Smooth muscle cell of the brain vasculature (primary cell): ENCODE measurements at places on chromosomes 6 and 20.

DNA sequence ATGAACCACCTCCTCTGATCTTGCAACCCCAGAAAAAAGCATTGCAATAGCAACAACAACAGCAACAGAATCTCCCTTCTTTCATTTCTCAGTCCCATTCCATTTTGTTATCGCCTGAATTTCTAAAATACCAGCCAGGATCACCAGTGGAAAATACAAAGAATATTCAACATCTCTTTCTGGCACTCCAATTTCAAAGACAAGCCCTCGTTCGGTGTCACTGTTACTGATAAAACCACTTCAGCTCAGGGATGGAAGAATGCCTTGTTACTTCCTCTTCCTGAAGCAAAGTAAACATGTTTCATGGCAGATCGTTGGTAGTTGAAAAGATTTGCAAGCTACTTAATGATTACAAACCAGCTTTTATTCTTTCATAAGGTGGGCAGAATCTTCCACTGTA, 94.0 kb upstream of the SPTLC3 start:
- DNase-seq: no peak

- DNase-seq: peak; percentile 29
These were observed 184.7 kb downstream of the CDH4 start for GRCh38 chr20:61436667-61437279.

- DNase-seq: no peak
These were observed 26.5 kb downstream of the SULF2 start for GRCh38 chr20:47758517-47759450.

DNA sequence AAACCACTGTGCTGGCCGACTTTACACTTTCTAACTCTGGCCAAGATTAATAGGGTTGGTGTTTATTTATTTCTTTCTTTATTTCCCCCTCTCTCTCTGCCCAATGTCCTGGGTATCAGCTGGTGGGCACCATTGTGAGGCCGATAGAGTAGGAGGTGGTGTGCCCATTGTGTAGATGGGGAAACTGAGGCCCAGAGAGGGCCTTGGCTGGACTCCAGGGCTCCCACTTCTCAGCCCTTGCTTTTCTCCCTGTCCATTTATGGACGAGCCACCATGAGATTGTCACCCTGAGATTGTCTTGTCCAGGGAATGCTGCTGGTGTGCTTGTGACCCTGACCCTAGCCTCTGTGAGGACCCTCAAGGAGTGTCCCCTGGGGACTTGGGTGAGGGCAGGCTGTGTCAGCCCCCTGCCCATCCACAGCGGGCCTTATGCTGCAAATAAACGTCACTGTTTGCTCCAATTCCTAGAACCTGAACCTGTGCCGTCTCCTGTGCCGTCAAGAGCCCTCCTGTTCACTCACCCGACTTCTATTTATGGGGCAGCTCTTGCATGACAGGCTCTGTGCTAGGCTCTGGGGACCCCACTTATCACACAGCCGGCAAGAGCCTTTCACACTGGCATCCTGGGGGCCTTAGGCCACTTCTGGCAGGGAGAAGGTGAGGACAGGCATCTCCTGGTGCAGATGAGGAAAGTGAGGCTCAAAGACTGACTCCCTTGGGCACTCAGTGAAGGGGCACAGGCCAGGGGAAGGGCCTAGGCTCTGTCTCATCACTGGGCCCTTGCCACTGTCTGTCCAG, 24.8 kb downstream of the SUN5 start:
- DNase-seq: no peak

- no peak for DNase-seq
These were observed 28.9 kb downstream of the STMND1 start for GRCh38 chr6:17130786-17131185.

DNA sequence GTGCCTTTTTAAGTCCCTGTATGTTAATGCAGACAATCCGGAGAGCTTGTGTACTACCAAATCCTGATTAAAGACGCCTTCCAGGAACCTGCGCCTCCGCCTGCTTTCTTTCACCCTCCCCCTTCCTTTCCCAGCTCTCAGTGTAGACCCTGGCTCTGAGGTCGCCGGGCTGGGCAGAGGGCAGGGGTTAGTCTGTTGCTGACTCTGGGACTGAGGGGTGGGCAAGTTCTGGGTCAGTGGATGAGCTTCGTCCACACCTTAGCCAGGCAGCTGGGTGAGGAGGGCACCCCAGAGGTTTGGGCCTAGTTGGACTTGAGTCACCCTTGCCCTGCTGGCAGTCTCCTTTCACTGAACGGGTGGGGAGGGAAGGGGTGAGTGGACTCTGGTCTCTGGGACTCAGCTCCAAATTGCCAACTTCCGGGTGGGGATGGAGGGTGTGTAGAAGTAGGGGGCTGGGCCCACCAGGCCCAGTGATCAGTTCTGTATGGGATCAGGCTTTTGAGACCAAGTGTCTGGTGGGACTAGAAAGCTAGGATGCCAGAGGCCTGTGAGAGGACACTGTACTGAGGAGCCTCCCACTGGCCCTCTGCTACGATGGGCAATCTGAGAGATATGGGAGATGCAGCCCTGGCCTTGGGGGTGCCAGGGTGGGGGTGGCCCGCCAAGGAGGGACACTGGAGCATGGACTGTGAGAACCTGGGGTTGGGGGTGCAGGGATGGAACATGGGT, 21.3 kb upstream of the SLC22A7 start:
- DNase-seq: no peak

GRCh38 chr6:13846841-13847240, 32.5 kb upstream of the MCUR1 start:
- no peak for DNase-seq

DNA sequence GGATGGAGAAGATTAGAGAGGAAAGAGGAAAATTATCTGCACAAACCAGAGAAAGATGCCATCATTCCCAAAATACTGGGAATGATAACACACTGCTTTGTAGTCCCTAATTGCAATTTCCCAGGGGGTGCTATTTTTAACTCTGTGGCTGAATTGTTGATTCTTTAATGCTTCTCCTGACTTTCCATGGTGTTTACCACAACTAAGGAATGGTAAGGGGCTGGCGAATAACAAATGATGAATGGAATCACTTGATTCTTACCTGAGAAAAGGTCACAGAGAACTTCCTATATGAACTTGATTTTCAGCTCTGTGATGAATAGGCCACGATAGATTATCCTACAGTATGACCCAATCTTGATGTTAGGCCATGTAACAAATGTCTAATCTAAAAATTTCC, 22.0 kb upstream of the IGF2R start:
- no peak for DNase-seq

- peak; percentile 52 for DNase-seq
These were observed 257.4 kb downstream of the PLCB1 start for GRCh38 chr20:8389381-8390036.

DNA sequence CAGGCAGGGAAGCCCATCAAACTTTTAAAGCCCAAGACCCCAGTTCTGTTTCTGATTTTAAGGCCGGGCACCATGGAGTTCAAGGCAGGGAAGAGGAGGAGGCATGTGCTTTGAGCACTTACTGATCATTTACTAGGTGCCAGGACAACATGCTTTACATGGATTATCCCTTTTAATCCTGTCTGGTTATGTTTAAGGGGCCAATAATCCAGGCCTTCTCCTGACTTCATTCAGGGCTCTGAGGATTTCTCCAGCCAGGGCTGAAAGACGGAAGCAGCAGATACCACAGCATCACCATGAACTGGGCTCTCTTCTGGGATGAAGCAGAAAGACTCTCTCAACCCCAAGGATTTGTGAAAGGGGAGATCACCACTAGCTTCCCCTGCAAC, 4.1 kb downstream of the CCND3 start:
- DNase-seq: no peak

GRCh38 chr20:35260426-35260825, 17.5 kb downstream of the MMP24OS start:
- DNase-seq: no peak

DNA sequence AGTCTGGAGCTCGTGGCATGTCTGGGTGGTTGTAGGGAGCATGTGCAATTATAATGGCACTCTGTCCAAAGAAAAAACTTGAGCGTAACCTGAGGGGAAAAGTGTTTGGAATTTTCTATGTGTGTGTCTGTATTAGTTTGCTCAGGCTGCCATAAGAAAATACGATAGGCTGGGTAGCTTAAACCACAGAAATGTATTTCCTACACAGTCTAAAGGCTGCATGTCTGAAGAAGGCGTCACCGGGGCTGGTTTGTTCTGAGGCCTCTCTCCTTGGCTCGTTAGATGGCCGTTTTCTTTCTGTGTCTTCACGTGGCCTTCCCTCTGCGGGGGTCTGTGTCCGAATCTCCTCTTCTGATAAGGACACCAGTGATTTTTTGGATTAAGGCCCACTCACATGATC, 59.0 kb downstream of the IGF2R start:
- DNase-seq: no peak
